A549 treated with DMSO at 1 μM for 4 hours (cell line): ENCODE measurements at places on chromosomes 16 and 17. TPM values are rescaled to one million over a fixed set of nuclear protein-coding genes. Genes with fewer than 3 reads are reported as not detected.

Gene GLIS2
- 26.2 to 34.2 TPM (median 31.1 TPM) in 5 replicates for total RNA-seq

Gene BICDL2
- not detected in 5 replicates for total RNA-seq

Gene SLC38A8
- total RNA-seq, result not detected in 5 replicates

Gene NT5M
- 6.5 to 10.7 TPM (median 9.9 TPM) in 5 replicates for total RNA-seq

Gene HSPB9
- not detected in 5 replicates for total RNA-seq

Gene KRT24
- not detected in 5 replicates for total RNA-seq

Gene TBC1D3C
- total RNA-seq, result 0.06 TPM in 1 of 5 replicates, not detected in the others

Gene MVD
- total RNA-seq, result 18.7 to 24.5 TPM (median 21.0 TPM) in 5 replicates

Gene CRK
- total RNA-seq, result 75.7 to 89.3 TPM (median 83.2 TPM) in 5 replicates

Gene CNOT1
- 122 to 169 TPM (median 138 TPM) in 5 replicates for total RNA-seq

Gene CALB2
- 5.8 to 10.9 TPM (median 7.4 TPM) in 5 replicates for total RNA-seq

Gene KRT25
- total RNA-seq, result not detected in 5 replicates

Gene HOXB9
- 8.1 to 10.1 TPM (median 8.4 TPM) in 5 replicates for total RNA-seq

Gene TMEM100
- total RNA-seq, result not detected in 5 replicates

Gene PRAC2
- total RNA-seq, result not detected in 5 replicates

Gene GPS1
- 117 to 153 TPM (median 134 TPM) in 5 replicates for total RNA-seq

Gene PIMREG
- 44.2 to 51.9 TPM (median 45.7 TPM) in 5 replicates for total RNA-seq
